ENCODE measurements at places on chromosomes 11 and 22. TPM values are rescaled to one million over a fixed set of nuclear protein-coding genes. Genes with fewer than 3 reads are reported as not detected.

BDNF gene
- polyA plus RNA-seq, result 0.10 TPM

NUDT8 gene
- polyA plus RNA-seq, result 5.2 TPM

DNA sequence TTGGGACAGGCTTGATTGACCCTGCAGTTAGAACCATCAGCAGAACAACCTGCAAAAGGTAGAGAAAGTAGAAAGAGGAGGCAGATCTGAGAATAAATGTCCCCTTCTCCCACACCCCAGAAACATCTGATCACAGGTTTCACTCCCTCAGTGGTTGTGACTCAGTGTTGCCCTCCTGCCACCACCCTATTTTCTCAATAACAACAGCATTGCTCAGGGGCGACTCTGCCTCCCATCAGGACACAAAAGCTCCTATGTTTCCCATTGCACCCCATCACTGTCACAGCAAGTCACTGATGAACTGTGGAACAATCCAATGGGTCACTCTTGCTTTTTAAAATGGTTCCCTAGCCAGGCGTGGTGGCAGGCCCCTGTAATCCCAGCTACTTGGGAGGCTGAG, 110.2 kb downstream of the RASSF10 start:
- DNase-seq, result no peak

DNA sequence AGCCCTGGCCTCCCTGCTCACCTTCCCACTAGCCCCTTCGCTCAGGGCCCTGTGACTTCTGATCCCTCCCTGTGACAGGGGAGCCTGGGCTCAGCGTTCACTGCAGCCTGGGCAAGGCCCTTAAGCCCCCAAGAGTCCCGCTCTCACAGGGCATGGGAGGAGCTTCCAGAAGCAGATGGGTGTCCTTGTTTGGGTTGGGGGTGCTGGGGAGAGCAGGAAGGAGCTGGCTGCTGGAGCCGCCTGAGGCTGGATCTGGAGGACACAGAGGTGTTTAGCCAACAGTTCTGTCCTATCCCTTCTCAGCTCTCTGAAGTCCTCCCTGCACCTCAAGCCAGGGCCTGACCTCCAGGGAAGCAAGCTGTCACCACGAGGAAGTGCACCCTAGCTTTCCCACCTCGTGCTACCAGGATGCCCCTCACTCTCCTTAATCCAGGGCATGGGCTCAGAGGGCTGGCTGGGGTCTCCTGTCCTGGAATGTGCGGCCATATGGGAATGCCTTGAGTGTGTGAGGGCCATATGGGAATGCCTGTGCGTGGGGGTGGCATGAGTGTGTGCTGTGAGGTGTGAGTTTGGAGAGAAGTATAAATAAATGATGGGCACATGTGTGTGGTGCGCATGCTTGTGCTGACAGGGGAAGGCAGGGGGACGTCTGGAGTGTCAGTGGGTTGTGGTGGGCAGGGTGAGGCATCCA, 25.0 kb upstream of the TUB start:
- no peak for DNase-seq

DNA sequence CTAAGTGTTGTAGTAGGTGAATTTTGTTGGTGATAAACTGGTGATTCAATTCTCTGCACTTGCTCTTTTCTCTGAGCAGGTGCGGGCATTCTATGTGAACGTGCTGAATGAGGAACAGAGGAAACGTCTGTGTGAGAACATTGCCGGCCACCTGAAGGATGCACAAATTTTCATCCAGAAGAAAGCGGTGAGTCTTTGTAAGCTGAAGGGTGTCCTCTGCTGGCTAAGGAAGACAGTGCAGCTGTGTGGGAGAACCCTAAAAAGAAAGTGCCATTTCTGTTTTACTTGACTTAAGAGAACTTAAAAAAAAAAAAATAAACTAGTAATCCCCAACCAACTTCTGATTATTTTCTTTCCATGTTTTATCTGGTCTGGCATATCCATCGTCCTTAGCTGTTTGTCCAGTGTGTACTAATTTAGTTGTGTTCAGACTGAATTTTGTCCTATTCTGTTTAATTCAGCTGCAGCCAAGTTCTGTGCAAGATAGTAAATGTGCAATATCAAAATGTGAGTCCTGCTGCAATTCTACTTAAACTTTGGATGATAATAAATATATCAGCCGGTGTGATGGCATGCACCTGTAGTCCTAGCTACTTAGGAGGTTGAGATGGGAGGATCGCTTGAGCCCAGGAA, 29.6 kb downstream of the CAT start:
- DNase-seq, result no peak

CNTN5 gene
- 0.08 TPM for polyA plus RNA-seq

- peak; percentile 78 for DNase-seq
Measured at GRCh38 chr11:46119352-46120216, 1.7 kb downstream of the PHF21A start.

- no peak for DNase-seq
Measured at GRCh38 chr11:78397398-78397797, 20.2 kb downstream of the GAB2 start.

All from brain (organoid and tissue), 16 donors.